ENCODE measurements at places on chromosomes 12 and 14. TPM values are rescaled to one million over a fixed set of nuclear protein-coding genes. Genes with fewer than 3 reads are reported as not detected.

DNA sequence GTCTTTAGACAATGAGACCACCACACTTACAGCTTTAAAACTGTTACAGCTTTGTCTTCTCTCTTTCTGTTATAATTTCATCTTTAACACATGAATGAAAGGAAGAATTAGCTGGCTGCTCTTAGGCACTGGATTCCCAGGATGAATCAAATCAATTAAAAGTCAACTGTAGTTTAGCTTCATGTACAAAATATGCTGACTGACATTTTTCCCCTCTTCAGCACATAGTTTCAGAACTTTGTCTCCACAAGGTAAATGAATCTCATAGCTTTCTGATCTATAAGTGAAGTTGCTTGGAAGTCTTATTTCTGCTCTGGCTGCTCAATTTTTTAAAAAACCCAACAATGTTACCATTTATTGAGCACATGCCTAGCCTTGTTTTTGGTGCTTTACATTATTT lies 293.8 kb downstream of the GRIN2B start:
- H3K27ac ChIP-seq = no peak overlapping the region
- H3K4me3 ChIP-seq = no peak overlapping the region
- H3K27me3 ChIP-seq = no peaks in the 10 kb centered on the region
- no peaks in the 10 kb centered on the region for H3K36me3 ChIP-seq
- no peak for DNase-seq

DNA sequence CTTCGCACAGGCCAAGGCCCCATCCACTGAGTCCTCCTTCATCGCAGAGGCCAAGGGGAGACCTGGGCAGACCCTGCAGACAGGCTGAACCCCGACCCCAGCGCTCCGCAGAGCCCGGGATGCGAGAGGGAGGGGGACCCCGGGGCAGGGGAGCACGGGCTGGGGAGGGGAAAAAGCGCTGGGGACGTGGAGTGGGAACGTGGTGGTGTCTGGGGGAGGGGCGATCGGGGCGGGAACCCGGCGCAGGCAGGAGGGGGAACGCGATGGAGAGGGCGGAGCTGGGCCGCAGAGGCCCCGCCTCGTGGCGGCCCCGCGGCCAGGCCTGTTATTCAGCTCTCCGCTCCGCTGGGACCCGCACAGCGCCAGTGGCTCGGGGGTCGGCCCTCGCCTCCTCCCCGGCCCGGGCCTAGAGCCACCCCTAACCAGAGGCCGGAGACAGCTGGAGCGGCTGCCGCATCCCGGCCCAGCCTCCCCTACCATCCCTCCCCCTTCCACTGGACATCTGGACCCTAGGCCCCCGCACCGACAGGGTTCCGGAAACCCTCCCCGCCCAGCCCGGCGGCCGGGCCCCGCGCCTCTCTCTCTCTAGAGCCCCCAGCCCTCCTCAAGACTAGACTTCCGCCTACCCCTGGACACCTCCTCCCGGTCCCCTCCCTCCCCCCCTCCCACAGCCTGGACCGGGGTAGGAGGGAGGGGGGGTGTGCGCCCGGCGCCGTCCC lies at the start of gene ARHGEF25:
ARHGEF25 (plus strand) TSS at position 328 of the 719 bp plus-strand sequence. CDS start 460 bp downstream, outside the sequence.
- peaks cover 8% of the 10 kb centered on the region for H3K4me1 ChIP-seq
- peak within 1 kb of the TSS; percentile 62 for H3K4me3 ChIP-seq
- H3K36me3 ChIP-seq = no peaks in the 10 kb centered on the region
- no peak for DNase-seq

SLC25A47 gene
- total RNA-seq = not detected

KSR2 gene
- total RNA-seq = 0.15 TPM
